Brain pericyte (primary cell): ENCODE measurements at places on chromosomes 1 and 21.
A peak's percentile ranks its signal among the peaks of the same experiment; 100 is the strongest.

DNA sequence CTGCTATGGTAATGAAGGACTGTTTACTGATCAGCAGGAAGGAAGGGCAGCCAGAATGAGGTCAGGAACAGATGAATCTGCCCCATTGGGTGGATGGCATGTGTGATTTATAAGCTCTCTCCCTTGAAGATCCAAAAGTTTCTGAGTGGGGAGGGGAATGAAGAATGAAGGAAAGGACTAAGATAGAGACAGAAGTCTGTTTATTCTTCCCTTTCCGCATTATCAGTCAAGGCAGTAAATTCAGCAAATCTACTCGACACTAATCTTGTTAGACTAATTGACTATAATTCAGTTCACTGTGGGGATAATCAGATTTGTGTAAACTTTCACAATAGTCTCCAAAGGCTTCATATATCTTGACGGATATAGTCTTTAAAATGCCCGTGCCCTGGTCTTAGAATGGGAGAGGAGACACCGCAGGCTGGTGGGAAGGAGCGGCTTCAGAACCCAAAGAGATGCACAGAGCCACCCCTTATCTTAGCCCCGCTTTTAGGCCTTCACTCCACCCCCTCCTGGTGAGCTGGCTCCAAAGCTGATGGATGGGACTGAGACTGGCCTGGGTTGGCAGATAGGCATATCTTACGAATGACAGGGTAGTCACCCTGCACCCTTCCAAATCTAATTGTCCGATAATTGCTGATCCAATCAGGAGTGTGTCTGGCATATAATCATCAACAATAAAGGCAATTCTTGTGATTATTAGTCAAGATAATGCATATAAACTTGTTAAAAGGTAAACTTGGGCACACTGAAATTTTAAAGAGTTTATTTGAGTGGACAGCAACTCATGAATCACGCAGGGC is 76.0 kb upstream of the PPM1J start:
- no peak for DNase-seq

DNA sequence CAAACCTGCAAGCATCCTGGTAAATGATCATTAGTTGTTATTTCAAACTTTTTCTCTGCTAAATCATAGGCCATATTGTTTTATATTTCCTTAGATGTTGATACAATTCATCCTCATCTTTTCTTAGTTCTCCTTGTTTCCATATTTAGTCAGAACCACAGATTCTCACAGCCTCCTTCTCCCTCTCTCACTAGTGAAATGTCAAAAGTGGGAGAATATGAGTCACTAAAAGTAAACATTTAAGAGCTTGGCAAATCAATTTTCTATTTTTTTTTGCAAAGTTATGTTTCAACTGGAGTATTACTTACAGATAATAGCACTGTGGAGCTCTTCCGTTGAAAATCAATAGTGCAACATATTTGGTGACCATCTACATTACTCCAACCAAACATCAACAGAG is 308.8 kb downstream of the COL11A1 start:
- peak; percentile 30 for DNase-seq

GRCh38 chr1:205597691-205598314 is 34.0 kb downstream of the ELK4 start:
- DNase-seq = no peak

- no peak for DNase-seq
These were observed 22.7 kb upstream of the CD55 start for GRCh38 chr1:207298636-207299398.

DNA sequence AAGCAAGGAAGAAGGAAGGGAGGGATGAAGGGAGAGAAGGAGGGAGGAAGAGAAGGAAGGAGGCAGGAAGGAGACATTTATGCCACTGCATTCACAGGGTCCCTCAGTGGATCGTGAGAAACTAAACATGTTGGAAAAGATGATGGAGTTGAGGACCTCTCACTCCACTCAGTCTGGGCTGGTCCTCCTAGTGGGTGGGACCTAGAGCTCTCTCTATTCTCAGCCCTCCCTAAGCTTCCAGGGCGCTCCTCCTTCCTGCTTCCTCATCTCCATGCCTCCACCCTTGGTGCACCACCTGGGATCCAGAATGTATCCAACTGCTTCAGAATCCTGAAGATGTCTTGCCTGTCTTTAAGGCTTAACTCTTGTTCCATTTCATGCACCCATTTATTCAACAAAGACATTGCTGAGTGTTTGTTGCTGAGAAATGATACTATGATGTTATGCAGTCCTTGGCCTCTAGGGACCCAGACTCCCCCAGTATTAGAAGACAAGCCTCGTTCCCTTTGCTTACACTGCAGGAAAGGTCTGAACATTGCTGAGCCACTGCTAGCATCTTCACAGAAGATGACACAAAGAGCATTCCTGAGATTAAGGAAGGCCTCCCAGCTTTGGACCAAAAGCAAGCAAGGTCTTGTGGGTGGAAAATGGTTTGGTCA is 88.5 kb downstream of the BEND5 start:
- no peak for DNase-seq

- DNase-seq = no peak
These were observed 51.7 kb downstream of the BACE2 start for GRCh38 chr21:41219498-41220207.

GRCh38 chr1:43573066-43573800 is 42.5 kb downstream of the PTPRF start:
- DNase-seq = peak; percentile 65

DNA sequence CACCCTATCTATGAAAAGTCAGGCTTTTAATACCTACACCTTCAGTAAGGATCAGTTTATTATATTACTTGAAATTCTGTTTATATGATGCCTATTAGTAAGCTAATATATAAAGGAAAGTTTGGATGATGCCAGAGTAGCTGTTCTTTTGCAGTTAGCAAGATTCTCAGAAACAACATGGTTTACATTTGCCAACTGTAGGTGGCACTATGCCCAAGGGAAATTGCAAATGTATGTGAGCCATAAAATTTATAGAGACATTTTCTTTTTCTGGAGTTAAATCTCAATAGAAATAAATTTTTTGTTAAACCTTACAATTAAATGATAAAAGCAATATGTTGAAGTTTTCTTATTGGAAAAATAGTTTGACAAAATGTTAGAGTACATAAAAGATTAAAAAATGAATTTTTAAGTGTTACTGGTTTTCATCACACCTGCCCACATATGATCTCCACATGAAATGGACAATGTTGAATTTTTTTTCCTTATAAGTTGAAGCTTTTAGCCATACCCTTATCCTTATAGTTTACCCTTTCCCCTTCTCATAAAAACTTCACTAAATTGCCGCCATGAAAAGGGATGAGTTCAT is 32.1 kb upstream of the EPHX4 start:
- DNase-seq = peak; percentile 2

GRCh38 chr1:8152731-8153702 is 126.9 kb upstream of the ERRFI1 start:
- DNase-seq = no peak

DNA sequence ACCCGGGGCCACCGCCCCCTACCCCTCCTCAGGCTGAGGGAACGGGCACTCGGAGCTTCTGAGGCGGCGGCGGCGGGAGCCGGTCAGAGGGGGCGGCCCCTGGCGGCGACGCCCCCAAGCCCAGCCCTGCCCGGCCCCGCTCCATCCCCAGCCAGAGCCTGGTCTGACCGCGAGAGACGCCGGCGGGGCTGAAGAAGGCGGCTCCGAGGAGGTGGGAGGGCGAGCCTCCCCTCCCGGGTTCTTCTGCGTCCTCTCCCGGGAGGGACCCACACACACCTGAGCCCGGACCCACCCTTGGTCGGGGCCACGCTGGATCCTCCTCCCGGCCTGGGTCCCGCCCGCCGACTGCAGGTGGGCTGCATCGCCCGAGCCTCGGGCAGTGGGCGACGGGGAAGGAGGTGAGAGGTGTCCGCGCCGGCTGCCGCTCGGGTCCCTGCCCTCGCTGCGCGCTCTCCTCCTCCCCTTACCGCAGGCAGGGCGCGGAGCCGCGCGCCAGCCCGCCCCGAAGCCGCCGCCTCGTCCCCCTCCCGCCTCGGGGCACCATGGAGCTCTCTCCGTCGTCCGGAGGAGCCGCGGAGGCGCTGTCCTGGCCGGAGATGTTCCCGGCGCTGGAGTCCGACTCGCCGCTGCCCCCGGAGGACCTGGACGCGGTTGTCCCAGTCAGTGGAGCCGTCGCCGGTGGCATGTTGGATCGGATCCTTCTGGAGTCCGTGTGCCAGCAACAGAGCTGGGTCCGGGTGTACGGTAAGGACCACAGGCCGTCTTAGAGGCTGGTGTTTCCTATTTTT is at the start of gene RASAL2:
Gene RASAL2 (plus strand): TSS at position 154 of the 788 bp plus-strand sequence. CDS start 389 bp downstream, at position 543.
- DNase-seq = no peak

GRCh38 chr1:109891930-109892329 is 18.7 kb upstream of the CSF1 start:
- no peak for DNase-seq

DNA sequence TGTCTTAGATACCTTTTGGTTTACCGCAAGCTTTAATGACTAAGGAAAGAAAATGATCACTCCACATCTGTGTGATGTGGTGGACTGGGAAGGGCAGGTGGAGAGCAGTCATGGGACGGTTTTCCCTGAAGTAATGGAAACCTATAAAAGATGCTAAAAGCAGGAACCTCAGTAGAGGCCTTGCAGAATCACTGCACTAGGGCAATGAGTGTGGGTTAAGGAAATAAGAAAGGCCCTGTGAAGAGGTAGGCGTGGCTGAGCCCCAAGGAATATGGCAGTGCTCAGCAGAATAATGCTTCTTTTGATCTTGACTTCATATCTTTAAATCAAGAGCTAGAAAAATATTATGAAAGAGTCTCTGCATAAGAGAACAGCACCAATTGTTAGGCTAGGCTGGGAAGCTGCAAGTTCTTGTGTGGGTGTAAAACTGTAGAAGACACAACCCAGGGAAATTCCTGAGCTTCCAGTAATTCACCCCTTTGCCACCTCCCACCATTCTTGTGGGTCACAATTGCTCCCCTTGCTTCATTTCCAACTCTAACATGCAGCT is 49.9 kb downstream of the CLCA4 start:
- DNase-seq = no peak

DNA sequence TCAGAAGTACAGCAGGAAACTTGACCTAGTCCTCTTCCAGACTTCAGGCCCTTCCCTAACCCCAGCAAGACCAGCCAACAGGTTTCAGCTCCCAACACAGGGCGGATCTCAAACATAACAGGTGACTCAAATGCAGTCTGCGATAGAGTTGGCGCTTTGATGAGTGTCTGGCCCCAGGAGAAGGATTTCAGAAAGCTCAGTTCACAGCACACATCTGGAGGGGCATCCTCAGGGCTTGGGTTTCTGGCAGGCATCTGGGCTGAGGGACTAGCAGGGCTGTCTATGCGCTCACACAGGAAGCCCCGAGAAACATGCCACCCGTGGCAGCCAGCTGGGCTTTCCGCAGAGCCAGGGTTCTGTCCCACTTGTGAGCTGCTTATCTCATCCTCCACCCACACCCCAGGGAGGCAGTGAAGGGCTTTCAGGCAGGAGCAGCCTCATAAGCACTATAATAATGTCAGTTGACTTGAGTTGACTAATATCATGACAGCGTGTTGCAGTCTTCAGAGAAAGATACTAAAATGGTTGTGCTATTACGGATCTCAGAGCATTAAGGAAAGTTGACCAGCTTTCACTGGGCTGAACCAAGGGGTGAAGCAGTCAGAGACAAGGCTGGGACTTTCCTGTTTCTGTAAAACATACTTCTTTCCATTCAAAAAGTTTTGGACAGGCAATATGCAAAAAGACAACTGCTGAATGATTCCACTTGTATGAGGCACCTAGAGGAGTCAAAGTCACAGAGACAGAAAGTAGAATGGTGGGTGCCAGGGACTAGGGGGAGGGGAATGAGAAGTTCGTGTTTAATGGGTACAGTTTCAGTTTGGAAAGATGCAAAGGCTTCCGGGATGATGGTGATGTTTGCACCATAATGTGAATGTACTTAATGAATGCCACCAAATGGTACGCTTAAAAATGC is 233.0 kb upstream of the IRF2BP2 start:
- DNase-seq = no peak

DNA sequence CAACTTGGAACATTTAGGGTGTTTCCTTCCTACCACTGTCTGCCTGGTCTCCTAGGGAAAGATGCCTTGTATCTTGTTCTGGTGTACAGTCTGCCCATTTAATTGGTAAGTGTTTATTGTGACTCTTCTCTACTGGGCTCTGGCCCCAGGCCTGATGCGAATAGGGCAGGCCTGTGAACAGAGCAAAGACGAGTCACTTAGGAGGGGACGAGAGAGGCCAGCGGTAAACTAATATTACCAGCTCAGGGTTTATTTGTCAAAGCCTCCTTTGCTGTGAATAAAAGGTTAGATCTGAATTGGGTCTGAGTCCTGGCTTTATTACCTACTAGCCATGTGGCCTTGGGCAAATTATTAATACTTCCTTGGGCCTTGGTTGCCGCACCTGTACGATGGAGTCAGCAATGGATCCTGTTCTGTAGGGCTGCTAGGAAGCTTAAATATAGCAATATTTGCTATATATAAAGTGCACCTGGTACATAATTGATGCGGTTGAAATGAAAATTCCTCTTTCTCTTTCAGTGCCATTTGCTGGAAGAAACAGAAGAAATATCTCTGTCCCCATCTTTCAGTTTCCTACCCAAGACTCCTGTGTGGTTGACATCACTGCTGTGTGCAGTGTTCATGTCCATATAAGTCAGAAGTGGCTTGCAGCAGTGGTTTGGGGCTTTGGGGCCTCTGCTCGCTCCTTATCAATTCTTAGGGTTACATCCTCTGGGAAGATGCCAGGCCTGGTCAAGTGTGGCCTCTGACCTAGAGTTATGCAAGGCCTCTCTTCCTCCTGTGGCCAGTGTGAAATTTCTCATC is 32.4 kb downstream of the MAPKAPK2 start:
- DNase-seq = no peak

GRCh38 chr1:203040513-203041275 is 14.4 kb downstream of the PPFIA4 start:
- no peak for DNase-seq

DNA sequence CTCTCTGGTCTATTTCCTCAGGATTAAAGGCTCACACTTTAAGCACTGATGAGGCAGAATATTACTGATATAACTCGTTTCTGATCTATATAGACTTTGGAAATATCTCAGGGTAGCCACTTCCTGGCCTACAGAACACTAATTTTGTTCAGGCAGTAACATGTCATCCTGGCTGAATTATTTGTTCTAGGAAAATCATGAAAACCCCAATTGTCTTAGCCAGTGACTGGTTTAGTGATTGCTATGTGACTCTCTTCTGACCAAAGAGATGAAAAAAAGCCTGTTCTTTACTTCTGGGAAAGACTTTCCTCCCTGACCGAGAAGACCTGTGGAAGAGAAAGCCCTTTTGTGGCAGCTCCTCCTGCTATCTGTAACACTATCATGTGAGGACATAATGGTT is 453.7 kb downstream of the SETD4 start:
- DNase-seq = no peak

- DNase-seq = no peak
These were observed 87.8 kb downstream of the GLUL start for GRCh38 chr1:182303778-182304177.

DNA sequence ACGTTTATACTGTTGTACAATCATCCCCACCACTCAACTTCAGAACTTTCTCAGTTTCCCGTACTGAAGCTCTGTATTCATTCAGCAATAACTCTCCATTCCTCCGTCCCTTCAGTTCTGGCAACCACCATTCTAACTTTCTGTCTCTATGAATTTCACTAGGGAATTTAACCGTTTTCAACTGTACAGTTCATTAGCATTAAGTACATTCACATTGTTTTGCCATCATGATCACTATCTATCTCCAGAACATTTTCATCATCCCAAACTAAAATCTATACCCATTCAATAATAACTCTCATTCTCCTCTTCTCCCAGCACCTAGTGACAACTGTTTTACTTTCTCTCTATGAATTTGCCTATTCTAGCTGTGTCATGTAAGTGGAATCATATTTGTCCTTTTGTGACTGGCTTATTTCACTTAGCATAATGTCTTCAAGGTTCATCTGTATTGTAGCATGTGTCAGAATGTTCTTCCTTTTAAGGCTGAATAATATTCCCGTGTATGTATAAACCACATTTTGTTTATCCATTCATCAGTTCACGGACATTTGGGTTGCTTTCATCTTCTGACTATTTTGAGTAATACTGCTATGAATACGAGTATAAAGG is 75.0 kb downstream of the CEP350 start:
- DNase-seq = no peak
